Activated CD8-positive, alpha-beta memory T cell treated with anti-CD3 and anti-CD28 coated beads for 1 hour (primary cell): ENCODE measurements at places on chromosomes 5 and 9.

DNA sequence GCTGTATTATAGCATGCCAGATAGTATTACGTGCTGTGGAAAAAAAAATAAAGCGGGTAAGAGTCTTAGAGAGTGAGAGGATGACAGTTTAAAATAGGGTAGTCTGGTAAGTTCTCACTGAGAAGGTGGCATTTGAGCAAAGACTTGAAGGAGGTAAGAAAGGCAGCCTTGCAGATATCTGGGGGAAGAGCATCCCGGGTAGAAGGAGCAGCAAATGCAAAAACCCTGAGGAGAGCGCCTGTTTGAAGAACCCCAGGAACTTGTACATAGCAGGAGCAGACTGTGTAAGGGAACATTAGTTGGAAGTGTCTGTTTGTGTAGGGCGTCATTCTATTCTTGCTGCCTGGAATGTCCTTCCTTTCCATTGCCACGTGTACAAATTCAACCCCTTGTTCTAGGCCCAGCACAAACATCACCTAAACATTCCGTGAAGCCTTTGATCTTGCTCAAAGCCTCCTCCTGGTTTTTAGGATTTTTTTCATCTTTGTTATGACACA lies 2.6 kb downstream of the AP3S1 start:
- no peak for DNase-seq

DNA sequence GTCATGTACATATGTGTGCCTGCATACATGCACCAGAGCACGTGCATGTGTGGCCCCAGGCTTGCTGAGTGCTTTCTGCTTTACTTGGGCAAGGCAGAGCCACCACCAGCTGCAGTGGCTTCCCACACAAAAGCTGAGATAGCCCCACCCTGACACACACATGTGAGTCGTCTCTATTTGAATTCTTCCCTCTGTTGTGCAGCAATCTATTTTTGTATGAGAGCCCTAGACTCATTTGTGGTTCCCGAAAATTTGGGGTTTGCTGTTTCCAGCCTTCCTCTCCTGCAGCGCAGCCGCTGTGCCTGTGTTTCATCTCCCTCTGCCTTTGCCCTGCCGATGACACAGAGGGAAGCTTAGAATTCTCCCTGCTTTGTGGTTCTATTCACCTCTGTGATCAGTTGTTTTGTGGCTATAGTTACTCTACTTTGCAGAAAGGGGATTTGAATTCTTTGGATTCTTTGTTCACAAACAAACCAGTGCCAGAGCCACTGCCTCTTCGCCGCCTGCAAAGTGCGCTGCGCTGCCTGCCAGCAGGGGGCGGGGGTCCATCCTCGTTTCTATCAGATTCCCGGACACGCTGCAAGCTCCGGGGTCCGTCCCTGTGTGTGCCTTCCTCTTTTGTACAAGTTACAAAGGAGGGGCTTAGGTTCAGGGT lies 95.8 kb upstream of the DAP start:
- DNase-seq, result no peak

DNA sequence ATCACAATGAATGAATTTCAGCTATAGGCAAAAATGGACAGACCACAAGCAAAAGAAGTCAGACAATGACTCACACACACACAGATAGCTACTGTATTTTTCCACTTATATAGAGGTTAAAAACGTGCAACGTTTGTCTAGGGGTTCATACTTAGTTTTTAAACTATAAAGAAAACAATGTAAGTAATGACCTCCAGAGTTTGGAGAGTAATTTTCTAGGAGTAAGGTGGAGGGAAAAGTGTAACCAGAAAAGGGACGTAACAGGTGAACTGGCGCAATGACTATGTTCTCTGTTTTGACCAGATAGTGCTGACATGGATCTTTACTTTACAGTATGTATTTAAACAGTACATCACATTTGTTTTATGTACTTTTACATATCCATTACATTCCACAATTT lies 51.1 kb downstream of the FNIP1 start:
- DNase-seq, result no peak

DNA sequence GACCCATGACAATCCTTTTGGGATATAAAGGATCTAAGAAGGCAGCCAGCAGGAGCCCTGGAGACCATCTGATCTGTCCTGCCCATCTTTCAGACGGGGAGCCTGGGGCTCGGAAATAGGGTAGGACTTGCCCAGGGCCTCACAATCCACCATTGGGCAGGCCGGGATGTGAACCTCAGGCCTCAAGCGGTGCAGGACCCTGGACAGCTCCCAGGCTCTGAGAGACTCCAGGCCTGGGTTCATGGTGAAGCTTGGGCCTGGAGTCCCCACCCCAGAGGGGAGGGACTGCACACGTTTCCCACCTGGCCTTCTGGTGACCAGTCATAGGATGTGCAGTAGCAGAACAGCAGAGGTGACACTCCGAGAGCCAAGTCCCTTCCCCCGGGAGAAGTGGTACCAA lies 36.6 kb upstream of the RAPGEF1 start:
- no peak for DNase-seq

DNA sequence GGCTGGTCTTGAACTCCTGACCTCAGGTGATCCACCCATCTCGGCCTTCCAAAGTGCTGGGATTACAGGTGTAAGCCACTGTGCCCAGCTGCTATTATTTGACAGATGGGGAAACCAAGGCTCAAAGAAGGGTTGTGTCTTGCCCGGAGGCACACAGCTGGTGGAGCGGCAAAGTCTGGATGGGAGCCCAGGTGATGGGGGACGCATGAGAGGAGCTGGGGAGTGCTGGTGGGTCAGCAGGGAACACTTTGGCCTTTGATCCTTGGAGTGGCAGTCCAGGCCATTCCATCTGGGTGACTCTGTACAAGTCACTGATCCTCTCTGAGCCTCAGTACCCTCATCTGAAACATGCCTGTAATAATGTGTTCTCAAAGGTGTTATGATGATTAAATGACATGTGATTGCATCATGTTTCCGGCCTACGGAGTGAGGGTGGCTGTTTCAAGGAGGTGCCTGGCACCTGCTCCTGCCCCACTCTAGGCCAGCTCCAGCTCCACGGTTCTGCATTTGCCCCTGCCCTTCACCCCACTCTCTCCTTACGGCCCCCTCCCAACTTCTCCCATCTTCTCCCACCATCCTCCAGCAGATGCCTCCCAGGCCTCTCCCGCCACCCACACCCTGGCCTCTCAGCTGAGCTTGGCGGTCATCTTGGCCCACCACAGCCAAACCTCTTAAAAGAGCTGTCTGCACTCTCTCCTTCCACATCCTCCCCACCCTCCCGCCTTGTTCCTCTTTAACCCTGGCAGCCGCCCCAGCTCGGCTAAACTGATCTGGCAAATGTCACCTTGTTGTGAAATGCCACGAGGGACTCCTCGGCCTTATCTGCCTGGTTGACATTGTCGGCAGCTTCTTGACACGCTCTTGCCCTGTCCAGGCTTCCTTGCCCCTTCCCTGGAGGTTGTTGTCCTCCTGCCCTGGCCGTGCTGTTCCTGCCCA lies 5.5 kb upstream of the DBN1 start:
- no peak for DNase-seq

GRCh38 chr9:83034026-83034425 lies 28.9 kb downstream of the RASEF start:
- no peak for DNase-seq

DNA sequence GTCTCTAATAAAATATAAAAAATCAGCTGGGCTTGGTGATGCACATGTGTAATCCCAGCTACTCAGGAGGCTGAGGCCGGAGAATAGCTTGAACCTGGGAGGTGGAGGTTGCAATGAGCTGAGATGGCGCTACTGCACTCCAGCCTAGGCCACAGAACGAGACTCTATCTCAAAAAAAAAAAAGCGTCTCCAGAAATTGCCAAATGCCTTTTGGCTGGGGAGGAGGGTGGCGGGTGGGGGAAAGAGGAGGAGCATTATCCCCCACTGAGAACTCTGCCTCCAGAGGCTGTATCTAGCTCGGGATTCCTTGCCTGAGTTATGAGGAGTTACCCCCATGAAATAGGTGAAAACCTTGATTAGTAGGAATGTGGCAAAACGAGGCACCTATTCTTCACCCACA lies 4.8 kb downstream of the ROPN1L start:
- no peak for DNase-seq

GRCh38 chr5:139733698-139734538 lies 61.7 kb upstream of the PSD2 start:
- DNase-seq, result no peak

DNA sequence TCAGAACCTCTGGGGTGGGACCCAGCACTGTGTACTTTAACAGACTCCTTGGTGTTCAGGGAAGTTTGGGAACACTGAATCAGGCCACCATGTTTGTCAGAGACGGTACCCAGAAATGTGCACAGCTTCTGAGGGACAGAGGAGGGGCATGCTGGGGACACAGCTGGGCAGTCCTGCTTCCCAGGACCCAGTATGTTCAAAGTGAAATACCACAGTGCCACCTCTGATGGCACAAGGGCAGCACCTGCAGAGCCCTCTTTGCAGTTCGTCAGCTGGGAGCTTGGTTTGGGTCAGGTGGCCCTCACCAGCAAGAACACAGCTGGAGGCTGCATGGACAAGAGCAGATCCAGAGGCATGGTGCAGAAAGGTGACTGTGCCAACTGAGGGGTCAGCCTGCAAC lies 51.2 kb downstream of the NDST1 start:
- DNase-seq, result no peak

GRCh38 chr5:151772029-151772845 lies 483 bp downstream of the G3BP1 start:
- DNase-seq, result no peak

GRCh38 chr5:142222225-142222865 lies 102.5 kb downstream of the SPRY4 start:
- no peak for DNase-seq

GRCh38 chr9:70554881-70555280 lies 140.4 kb upstream of the KLF9 start:
- no peak for DNase-seq

- DNase-seq, result no peak
Measured at GRCh38 chr9:136942112-136942880, 2.2 kb downstream of the FBXW5 start.

DNA sequence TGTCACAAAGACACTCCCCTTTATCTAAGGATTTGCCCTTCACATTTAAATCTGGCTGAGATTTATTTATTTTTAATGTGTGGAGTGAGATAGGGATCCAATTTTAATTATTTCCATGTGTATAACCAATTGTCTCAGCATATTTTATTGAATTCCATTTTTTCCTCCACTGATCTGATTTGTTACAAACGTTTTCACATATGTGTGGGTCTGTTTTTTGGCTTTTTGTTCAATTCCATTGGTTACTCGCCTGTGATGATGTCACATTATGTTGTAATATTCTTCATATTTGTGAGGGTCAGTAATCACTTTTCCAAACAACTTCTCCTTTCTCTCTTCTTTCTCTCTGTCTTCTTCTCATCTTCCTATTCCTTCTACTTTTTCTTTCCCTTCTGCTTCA lies 278.3 kb upstream of the RFX3 start:
- DNase-seq, result no peak

GRCh38 chr5:158563760-158564390 lies 535.8 kb downstream of the EBF1 start:
- DNase-seq, result no peak

DNA sequence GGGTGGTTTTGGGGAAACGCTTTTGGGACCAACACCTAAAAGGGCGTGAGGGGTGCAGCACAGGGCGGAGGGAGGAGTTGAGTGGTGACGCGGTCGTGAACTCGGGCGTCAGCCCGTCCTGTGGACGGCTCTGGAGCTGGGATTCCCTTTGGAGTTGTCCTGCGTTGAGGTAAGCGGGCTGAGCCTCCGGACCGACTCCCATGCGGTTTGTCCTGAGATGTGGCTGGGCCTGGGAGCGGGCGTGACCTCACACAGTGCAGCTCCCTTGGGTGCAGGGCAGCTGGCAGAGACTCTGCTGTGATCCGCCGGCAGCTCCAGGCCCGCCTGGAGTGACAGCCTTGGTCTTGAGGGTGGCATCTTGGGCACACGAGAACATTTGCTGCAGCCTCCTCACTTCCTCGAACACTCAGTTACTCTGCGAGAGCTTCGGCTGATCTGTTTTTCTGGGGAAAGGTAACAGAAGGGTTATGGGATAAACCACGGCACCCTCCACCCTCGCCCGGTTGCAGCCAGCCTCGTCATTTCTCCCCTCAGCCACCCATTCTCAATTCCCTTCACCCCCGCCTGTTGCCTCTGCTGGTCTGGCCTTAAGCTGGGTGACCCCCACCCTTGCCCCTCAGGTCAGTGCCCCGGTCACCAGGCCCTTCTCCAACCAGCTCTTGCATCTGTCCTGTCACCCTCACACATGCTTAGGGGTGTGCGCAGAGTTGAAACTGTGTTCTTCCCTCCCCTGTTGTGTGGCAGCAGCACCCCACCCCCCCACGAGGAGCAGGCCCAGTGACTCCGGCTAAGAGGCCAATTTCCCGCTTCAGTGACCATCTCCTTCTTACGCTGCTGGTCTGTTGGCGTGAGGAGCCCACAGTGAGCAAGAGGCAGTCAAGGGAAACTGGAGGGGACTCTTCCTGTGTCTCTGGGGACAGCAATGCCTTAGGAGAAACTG lies 94.2 kb upstream of the COL5A1 start:
- DNase-seq, result no peak

DNA sequence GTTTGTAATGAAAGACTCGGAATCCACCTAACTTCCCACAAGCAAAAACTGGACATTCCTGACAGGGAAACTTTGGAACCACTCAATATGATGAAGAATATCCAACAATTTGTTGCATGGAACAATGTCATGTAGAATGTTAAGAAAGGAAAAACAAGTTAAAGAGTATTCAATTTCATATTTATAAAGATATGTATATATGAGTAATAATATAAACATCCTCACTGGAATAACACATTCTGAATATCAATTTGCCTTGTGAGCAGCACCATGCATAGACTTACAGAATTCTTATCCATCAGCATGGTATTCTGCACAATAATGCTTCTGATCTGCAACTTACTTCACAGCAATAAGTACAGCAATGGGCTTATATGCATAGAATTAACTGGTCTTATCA lies 650.3 kb downstream of the SEMA5A start:
- no peak for DNase-seq

- DNase-seq, result no peak
Measured at GRCh38 chr5:151388960-151389359, 41.6 kb upstream of the SLC36A2 start.

DNA sequence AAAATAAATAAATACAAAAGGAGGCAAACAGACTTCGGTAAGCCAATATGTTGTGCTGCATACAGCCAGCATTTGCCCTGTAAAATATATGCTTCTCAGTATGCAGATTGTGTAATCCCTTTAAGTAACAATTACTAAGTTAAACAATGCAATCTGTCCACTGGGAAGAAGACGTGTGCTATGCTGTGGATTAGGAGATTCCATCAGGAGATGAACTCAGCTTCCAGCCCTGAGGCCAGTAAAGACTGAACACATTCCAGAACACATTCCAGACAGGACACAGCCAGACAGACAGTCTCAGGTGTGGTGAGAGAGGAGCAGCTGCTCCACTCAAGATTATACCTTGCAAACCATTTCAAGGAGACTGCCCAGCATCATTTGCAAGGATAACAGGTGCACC lies 97.8 kb downstream of the MPDZ start:
- no peak for DNase-seq

- DNase-seq, result no peak
Measured at GRCh38 chr5:107195890-107196395, 474.8 kb downstream of the EFNA5 start.
